Activated CD8-positive, alpha-beta memory T cell treated with anti-CD3 and anti-CD28 coated beads for 48 hours (primary cell): ENCODE measurements at places on chromosomes 1 and 21.
A peak's percentile ranks its signal among the peaks of the same experiment; 100 is the strongest.

DNA sequence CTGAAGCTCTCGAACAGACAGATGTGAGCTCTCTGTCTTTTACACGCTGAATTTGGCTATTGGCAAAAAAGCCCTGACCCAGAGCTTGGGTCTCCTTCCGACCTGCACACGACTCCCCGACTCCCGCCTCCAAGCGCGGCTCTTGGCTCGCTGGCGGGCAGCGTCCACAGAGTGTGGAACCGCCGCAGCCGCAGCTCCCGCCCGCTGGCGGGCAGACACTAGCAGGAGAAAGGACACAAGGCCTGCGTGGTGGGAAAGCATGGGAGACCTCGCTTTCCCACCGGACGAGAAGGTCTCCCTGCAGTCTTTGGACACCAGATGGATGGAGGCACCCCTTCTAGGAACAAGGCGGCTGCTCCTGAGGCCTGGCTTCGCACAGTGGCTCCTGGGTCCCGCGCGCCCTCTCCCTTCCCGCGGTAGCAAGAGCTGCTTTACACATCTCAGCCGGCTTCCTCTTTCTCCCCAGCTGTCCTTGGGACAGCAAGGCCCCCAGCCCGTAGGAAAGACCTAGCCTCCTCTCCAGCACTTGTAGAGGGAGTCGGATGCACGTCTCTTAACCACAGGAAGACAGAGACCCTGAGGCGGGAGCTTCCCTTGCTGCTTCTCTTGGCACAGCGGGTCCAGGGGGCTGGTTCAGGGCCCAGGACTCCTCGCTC is 92.1 kb downstream of the PRKAB2 start:
- no peak for DNase-seq

DNA sequence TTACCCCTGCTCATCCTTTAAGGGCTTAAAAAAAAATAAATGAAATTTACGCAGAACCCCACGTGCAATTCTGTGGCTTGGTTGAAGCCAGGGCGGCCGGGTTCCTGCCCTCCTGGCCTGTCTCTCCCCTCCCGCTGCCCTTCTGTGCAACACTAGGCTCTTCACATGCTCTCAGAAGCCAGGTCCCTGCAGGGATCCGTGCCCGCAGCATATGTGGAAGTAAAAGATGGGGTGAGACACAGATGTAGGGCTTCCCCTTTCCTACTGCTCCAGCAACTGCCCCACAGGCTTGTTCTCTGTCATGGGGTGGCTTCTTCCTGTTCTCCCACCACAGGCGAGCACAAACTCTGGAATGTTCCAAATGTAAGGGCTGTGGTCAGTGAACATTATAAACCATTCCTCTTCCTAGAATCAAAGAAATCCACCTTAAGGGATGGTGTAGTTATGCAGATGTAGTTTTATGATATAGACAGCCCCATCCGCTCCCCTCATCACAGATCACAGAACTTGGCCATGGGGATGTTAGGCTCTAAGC is 535.4 kb downstream of the KIF26B start:
- DNase-seq, result no peak

- DNase-seq, result no peak
These were observed 8.2 kb upstream of the PIGK start for GRCh38 chr1:77227381-77227780.

- DNase-seq, result no peak
These were observed 275.8 kb downstream of the VAV3 start for GRCh38 chr1:107689159-107689558.

DNA sequence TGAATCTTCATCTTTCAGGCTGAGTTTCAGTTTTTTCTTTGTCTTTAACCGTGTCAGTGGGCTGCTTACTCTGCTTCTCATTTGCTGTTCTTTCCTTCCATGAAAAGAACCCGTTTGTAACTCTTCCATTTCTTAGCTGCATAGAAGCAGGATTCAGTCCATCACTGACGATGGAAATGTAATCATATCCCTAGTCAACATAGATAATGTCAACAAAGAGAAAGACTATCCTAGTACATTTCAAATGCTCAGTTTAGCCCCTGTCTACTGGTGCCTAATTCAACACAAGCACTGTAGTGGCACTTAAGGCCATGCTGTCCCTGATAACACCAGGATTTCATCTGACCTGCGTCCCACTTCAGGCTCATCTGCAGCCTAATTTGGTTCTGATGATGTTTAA is 376 bp downstream of the GBP1 start:
- no peak for DNase-seq

DNA sequence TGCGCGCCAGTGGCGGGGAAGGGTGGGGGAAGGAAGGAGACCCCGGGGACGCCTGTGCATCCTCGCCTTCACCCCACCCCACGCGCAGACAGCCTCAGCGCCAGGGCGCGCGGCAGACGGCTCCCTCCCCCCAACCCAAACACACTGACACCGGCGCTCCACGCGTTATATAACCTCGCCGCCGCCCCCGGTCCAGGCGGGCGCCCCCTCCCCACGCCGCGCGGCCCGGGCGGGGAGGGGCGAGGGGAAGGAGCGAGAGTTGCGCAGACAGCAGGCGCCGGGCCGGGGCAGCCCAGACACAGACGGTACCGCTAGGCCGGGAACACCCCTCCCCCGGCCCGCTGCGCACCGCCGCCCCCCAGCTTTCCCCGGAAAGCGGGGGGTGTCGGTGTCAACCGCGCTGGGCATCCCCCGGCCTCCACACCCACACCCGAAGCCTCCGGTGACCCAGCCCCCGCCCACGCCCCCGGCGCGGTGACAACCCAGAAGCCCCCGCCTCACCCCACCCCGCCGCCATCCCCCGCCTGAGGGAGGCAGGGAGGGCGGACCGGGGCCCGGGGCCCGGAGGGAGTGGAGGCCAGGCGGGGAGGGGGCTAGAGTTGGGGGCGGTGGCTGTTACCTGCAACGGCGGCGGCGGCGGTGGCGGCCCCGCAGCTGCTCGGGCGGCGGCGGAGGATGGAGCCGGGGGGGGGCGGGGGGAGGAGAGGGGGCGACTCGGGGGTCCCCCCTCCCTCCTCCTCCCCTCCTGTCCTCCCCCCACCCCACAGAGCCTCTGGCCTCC is 432 bp downstream of the AKT3 start:
- DNase-seq, result peak; percentile 42

DNA sequence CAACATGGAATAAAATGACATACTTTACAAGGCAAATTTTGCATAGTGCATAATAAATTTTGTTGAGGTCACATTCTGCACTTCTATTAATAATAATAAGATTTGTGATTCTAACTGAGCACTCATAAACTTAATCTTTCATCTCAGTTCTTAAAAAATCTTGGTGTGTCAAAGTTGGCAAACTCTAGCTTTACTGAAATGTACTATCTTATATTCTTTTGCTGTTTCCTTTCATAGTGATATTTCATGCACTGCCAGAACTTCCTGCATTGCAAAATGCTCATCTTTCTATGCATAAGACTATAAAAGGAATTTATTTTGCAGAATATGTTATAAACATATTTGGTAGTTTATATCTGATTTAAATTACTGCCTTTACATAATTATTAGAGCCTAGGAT is 797.6 kb downstream of the ADGRL2 start:
- DNase-seq, result no peak

DNA sequence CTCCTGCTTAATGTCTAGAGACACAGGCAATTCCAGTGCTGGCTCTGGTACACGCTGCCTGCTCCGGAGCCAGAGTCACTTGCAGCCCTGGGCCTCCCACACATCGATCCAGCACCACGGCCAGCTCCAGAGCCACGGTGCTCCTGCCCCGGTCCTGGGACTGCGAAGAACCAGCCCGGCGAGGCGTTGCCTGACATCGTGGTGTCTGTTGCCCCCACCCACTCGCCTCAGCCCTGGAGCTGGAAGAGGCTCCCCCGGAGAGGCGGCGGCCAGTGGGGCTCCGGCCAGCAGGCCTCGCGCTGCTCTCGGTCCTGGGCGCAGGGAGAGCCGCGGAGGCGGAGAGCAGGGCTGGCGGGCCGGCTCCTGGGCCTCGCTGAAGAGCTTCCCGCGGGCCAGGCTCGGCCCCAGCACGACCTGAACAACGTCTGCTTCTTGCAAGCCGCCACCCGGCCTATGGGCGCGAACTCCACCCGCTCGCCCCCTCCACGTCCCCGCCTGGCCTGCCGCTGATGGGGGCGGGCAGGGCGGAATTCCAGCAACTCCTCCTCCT is 364.8 kb downstream of the CEP170 start:
- DNase-seq, result no peak

GRCh38 chr21:35652196-35652595 is 408.1 kb downstream of the SETD4 start:
- DNase-seq, result no peak

DNA sequence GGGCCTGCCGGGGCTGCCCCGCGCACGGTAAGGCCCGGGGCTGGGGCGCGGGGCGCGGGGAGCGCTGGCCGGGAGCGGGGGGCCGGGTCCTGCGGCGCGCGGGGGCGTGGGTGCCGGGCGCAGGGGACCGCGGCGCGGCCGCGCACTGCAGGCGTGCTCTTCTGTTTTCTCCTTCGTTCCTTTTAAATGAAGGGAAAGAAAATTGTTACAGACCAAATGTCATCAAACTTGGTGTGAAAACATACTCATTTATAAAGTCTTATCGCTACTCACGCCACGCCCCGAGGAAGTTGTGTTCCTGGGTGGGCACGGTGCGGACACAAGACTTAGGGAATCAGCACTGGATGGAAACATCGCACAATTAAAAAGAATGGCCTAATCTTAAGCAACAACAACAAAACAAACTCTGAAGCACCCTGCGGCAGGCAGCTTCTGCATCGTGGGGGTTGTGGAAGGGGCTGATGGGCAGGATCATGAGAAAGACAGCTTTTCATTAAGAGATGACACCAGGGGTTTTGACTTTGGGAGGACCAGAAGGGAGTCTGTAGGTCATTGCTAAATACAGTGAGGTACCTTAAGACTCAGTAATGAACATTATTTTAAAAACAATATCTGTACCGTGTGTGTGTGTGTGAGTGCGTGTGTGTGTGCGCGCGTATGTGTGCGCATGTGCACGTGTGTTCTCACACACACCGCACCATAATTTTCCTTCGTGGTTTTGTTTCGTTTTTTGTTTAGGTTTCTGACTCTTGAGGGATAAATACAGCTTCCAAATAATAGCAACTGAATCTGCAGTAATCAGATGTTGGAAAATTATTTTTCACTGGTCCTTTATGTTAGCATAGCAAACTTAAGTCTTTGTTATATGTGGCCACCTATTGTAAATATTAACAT is 548 bp downstream of the B3GALT5 start:
- no peak for DNase-seq

DNA sequence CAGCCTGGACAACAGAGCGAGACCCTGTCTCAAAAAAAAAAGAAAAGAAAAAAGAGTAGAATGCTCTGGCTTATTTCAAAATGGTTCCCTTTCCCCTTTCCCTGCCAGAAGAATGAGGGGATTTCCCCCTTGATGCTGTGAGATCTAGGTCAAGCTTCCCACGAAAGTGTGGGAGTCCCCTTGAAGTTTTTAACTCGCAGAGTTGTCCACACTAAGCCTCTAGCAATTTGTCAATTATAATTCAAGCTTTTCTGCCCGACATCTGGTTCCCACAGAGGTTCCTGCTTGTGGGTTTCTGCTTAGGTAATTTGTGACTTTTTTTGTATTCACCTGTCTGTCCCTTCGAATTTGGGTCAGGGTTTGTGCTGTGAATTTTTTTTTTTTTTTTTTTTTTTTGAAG is 62.8 kb downstream of the ZFYVE9 start:
- DNase-seq, result no peak

GRCh38 chr1:93964777-93965200 is 55.6 kb upstream of the GCLM start:
- DNase-seq, result no peak

GRCh38 chr1:44842486-44842861 is 579 bp downstream of the PTCH2 start:
- DNase-seq, result no peak

GRCh38 chr1:25727635-25728286 is 72.2 kb upstream of the SELENON start:
- DNase-seq, result no peak

GRCh38 chr1:184531296-184531695 is 144.5 kb downstream of the C1orf21 start:
- DNase-seq, result no peak

GRCh38 chr1:109466452-109467300 is at the start of gene SYPL2:
SYPL2 (plus strand) TSS chr1:109466546; CDS start chr1:109466844, 298 bp downstream.
- no peak for DNase-seq

GRCh38 chr1:245901037-245901436 is 606.0 kb downstream of the SMYD3 start:
- no peak for DNase-seq

- no peak for DNase-seq
These were observed 128.8 kb downstream of the ADSS2 start for GRCh38 chr1:244322791-244323521.

- no peak for DNase-seq
These were observed 64.4 kb downstream of the LHX9 start for GRCh38 chr1:197981561-197981960.

DNA sequence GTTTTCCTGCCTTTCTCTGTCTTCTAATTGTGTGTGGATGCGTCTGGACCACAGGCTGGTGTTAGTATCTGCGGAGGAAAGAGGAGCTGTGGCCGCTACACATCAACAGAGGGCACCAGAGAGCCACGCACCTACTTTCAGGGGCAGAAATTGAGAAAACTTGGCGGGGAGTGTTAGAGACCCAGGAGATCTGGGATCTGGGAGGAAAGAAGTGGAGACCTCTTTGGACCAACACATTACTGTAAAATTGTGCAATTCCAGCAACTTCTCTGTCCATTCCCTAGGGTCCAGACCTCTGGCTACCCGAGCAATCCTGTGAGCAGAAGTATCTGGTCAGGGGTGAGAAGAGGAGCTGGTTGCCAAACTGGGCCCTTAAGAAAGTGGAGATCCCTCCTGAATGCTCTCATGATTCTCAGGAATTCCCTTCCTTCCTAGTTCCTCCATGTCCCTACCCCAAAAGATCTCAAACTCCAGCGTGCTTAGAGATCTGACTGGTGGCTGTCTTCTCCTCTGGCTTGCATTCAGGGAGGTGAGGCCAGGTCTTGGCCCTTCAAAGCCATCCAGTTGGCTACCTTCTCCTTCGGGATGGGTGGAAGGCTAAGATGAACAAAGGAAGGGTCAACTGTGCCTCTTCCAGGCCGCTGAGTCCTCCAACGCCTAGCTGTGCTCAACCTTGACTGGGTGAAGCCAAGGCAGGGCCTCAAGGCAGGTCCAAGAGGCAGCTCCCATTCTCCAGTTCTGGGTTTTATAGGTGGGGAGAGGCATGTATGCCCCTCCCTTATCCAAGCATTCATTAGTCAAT is 1.2 kb upstream of the KIRREL1 start:
- no peak for DNase-seq

GRCh38 chr1:42305639-42306038 is 29.4 kb downstream of the FOXJ3 start:
- no peak for DNase-seq

GRCh38 chr1:202624088-202624780 is 86.0 kb downstream of the SYT2 start:
- DNase-seq, result no peak

DNA sequence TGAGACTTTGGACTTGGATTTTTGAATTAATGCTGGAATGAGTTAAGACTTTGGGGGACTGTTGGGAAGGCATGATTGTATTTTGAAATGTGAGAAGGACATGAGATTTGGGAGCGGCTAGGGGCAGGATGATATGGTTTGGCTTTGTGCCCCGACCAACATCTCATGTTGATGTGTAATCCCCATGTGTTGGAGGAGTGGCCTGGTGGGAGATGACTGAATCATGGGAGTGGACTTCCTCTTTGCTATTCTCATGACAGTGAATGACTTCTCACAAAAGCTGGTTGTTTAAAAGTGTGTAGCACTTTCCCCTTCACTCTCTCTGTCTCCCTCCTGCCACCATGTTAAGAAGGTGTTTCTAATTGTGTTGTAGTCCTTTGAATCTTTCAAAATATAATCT is 9.3 kb upstream of the PHGDH start:
- DNase-seq, result no peak

- DNase-seq, result no peak
These were observed 90.2 kb upstream of the SGIP1 start for GRCh38 chr1:66443793-66444192.

GRCh38 chr1:67489643-67490042 is 59.4 kb upstream of the SERBP1 start:
- DNase-seq, result no peak

GRCh38 chr1:11285883-11286734 is 13.1 kb downstream of the UBIAD1 start:
- no peak for DNase-seq
